NCI-H82 (cell line): ENCODE measurements at places on chromosomes 2 and 18.

- no peak for DNase-seq
These were observed 2.6 kb upstream of the GPR35 start for GRCh38 chr2:240622531-240623235.

GRCh38 chr2:70349921-70350685, 48.2 kb upstream of the FAM136A start:
- no peak for DNase-seq

DNA sequence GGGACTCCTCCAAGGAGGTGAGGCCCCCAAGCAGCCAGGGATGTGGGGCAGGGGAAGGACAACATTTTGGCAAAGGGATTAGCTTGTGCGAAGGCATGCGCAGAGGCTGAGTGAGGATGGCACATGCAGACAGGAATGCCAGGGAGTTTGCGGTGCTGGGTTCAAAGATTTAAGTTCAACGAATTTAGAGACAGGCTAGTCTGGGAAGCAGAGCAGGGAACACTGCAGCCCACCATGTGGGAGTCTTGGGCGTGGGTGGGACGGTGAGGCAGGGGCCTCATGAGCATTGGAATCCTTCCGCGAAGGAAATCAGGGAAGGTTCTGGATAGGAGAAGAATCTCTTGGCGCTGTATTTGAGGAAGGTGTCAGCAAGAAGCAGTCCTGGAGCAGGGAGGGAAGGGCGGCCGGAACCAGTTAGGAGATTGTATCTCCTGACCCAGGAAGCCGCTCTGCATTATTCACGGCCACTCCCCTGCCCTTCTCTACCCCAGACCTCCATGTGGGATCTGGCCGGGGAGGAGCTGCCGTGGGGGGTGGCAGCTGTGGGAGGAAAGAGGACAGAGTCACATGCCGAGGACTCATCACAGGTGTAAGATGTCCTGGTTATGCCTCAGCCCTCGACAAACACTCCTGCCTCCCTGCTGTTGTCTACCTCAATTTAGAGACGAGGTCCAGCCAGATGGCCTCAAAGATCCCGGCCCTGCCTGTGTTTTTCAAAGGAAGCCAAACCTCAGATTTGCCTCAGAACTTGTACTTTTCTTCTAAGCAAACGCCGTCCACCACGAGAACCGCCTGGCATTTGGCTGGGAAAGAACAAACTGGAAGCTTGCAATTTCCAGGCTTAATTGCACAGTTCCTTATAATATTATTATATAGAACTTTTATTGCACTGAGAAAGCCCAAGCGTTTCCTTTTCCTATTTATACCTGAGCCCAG, 123.7 kb upstream of the SMAD2 start:
- DNase-seq = no peak

DNA sequence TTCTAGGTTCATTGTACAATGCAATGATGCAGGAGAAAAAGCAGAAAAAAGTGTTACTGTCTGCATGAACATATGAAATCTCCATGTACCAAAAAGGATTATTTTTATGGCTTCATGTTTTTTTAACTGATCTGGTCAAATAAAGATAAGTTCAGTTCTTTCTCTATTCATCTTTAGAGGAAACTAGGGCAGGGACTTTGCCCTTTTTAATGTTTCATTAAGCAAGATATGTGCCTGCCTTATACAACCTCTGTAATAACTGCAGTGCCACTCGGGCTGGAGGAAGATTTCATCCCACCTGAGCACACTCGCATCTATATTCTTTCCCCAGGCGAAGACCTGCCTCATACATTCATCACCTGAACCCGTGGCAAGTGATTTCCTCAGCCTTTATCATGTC, 157.9 kb upstream of the DDX18 start:
- no peak for DNase-seq

DNA sequence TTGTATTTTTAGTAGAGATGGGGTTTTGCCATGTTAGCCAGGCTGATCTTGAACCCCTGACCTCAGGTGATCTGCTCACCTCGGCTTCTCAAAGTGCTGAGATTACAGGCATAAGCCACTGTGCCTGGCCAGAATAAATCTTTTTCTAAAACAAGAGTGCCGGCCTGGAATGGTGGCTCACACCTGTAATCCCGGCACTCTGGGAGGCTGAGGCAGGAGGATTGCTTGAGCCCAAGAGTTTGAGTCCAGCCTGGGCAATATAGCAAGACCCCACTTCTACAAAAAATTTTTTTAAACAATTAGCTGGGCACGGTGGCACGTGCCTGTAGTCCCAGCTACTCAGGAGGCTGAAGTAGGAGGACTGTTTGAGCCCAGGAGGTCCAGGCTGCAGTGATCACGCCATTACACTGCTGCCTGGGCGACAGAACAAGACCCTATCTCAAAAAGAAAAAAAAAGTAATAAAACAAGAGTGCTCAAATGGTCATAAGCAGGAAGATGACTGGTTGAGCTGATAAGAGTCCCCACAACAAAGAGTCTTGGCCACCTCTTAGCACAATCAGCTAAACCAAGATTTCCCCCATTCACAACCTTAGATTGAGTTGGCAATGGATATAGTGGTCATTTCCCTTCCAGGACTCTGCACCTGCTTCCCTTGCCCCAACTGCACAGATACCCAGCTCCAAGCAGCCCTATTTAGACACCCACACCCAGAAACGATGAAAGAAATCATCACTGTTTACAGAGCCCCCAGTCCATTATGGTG, 5.8 kb upstream of the UCN start:
- no peak for DNase-seq

- no peak for DNase-seq
These were observed 19.6 kb upstream of the KCNK3 start for GRCh38 chr2:26672818-26673393.

- DNase-seq = no peak
These were observed 13.3 kb downstream of the OTOF start for GRCh38 chr2:26464390-26465265.

DNA sequence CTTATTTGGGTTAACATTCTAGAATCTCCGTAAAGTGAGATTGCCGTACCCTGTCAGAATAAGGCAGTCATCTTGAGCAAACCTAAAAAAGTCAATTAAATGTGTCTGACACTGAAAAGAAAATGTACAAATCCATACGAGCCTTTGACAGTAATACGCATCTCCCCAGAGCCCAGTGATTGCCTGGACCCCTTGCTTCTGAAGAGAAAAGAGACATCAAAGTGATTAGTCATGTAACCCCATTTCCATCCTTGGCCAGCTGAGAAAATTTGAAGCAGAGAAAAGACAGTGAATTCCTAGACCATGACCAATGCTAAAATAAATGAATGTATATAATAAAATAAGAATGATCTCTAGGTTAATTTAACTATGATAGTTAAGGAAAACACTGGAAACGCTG, 1499.4 kb downstream of the SUCLG1 start:
- DNase-seq = no peak

DNA sequence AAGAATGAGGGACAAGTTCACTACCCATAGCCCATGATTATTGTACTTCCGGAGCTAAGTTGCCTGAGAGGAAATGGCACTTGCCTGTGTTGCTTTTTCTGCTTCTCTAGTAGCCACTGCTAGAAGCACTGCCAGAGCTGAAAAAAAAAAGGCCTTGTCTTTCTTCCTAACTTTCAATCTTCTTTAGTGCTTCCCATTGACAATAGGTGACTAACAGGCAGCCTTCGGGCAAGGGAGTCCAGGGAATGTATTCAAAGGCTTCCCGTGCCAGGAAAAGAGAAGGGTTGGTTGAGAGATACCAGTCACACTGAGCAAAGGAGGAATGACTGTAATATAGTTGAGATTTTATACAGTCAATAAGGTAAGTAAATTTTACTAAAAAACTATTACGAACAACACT, 242.0 kb downstream of the CALCRL start:
- no peak for DNase-seq

- DNase-seq = no peak
These were observed 232.5 kb downstream of the PTGR3 start for GRCh38 chr18:74976331-74976909.

GRCh38 chr2:48120112-48120511, 213.8 kb upstream of the FBXO11 start:
- DNase-seq = no peak

GRCh38 chr18:25288340-25288938, 63.5 kb downstream of the ZNF521 start:
- DNase-seq = no peak

- DNase-seq = peak; percentile 41
These were observed 233.7 kb upstream of the CWC22 start for GRCh38 chr2:180240774-180241173.

DNA sequence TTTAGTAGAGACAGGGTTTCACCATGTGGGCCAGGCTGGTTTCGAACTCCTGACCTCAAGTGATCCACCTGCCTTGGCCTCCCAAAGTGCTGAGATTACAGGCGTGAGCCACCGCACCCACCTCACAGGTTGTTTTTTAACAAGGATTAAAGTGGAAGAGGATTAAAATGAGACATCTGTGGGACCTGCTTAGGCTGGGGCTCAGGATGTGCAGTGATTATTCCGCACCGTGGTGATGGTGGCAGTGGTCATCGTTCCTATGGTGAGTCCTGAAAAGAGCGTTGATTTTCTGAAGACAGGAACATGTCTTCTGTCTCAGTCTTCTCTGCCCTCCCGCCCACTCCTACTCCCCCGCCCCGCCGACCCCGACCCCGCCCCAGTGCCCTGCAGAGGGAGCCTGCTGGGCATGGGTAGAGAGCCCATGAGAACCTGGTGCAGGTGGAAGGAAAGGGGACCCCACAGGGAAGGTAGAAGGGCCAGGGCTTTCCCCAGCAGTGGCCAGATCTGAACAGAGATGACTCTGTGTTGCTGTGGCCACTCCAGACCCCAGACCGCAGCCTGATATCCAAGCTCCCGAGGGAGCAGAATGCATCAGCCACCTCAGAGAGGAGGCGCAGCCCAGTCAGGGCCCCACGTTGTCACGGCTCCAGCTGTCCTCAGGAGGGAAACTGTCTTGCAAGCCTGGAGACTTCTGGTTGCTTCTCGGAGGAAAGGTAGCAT, 34.5 kb upstream of the FOSL2 start:
- peak; percentile 83 for DNase-seq

- DNase-seq = peak; percentile 56
These were observed 954 bp downstream of the RAPGEF4 start for GRCh38 chr2:172736424-172737174.

DNA sequence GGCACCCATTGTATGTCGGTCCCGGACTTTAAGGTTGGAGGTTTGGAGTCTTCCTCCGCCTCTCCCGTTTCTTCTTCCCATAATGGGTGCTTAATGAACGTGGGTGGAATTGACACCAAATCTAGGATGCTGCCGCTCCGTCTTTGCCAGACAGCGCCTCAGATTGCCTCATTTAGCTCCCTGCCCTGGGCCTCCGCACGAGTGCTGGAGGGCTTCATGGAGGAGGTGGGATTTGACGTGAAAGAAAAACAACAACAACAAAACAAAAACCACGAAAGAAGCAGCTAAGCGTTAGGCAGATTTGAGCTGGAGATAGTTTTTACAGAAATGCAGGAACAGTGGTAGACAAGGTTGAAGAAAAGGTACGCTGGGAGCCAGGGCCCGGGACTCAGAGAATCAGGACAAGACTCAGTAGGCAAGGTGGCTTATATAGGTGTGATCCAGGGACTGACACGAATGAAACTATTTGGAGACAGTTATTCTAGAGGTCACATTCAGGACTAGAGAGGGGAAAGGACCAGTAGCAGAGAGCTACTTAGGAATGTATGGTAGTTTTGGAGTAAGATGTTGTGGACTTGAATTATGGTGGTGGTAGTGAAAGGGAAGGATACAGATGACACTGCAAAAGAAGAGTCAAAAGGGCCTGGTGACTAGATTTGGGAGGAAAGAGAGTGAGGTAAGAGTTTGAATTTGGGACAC, 605 bp downstream of the ZNF2 start:
- no peak for DNase-seq

GRCh38 chr2:143877876-143878530, 641.9 kb downstream of the ZEB2 start:
- DNase-seq = peak; percentile 56

DNA sequence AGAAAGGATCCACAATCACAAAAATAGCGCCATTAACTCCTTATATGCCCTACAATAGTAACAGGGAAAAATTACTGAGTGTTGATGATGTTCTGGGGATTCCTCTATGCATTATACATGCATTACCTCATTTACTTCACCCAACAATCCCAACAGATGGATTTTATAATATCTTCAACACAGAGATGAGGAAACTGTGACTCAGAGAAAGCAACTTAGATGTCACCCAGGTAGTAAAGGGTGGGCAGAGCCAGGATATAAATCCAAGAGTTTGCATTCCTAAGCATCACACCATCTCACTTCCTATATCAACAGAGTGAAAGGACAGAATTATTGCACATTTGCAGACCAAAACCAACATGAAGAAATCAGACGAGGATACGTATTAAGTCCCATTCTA, 144.2 kb downstream of the TCF4 start:
- DNase-seq = no peak

- DNase-seq = no peak
These were observed 702.2 kb upstream of the NRXN1 start for GRCh38 chr2:51734115-51734514.

DNA sequence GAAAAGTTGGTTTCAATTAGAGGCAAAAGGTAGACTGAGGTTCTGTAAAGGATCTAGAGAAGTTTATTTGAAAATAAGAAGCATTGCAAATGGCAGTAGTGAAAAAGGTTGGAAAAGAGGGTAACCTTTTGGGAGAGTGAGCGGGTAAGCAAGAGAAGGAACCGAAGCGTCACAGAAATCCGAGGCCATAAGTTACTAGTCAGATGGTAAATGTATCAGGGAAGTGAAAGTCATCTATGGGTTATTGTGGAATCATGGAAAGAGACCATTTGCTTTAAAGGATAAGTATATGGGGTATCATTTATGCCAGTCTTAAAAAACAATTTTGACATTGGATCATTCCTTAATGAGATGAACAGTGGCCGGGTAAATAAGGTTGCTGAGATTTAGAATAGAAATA, 30.5 kb downstream of the EML4 start:
- no peak for DNase-seq

DNA sequence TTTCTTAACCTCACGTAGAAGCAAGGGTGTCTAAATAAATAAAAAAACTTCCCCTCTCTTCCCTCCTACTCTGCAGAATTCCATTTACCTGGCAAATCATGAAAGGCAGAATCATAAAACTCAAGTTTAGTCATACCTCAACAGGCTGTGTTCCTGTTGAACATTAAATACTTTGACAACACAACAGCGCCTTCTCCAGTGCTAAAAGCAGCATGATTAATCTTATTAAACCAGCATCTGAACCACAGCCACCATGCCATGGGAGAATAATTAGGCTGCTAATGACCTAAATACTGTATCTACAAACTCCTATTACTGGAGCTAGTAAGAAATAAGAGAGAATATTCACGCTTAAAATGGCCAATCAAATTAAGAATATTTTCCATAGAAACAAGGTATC, 68.1 kb downstream of the CDH2 start:
- DNase-seq = peak; percentile 83
